ENCODE measurements at places on chromosomes 4 and X. TPM values are rescaled to one million over a fixed set of nuclear protein-coding genes. Genes with fewer than 3 reads are reported as not detected.

The SPOCK3 gene
- not detected for total RNA-seq

The F8A1 gene
- total RNA-seq: 54.4 TPM

The VAMP7 gene
- total RNA-seq: 35.5 TPM

The STK26 gene
- total RNA-seq: 56.0 TPM

The POU3F4 gene
- not detected for total RNA-seq
